Foreskin keratinocyte (primary cell): ENCODE measurements at places on chromosomes 7 and 10.

GRCh38 chr7:158812684-158813083 lies 16.6 kb downstream of the ESYT2 start:
- no peak for DNase-seq

GRCh38 chr7:45027774-45028114 lies 27.7 kb downstream of the CCM2 start:
- no peak for DNase-seq

GRCh38 chr7:37956791-37957190 lies 36.4 kb downstream of the EPDR1 start:
- no peak for DNase-seq

DNA sequence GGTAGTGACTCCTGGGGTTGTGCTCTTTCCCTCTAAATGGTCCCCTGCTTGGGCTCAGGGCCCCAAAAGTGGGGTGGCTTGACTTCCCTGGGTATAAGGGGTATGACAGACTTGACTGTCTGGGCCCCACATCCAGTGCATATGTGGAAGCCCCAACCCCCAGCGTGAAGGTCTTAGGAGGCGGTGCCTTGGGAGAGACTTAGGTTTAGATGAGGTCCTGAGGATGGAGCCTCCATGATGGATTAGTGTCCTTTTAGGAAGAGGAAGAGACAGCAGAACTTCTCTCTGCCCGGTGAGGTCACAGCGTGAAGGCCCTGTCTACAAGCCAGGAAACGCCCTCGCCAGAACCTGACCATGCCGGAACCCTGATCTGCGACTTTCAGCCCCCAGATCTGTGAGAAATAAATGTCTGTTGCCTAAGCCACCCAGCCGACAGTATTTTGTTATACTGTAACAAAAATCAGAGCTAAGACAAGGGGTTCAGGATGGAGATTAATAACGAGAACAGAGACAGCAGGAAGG lies 23.8 kb downstream of the PODXL start:
- DNase-seq, result no peak

- DNase-seq, result no peak
Measured at GRCh38 chr7:144771174-144771573, 64.7 kb downstream of the TPK1 start.

GRCh38 chr10:132593389-132593788 lies 55.8 kb downstream of the INPP5A start:
- DNase-seq, result no peak

DNA sequence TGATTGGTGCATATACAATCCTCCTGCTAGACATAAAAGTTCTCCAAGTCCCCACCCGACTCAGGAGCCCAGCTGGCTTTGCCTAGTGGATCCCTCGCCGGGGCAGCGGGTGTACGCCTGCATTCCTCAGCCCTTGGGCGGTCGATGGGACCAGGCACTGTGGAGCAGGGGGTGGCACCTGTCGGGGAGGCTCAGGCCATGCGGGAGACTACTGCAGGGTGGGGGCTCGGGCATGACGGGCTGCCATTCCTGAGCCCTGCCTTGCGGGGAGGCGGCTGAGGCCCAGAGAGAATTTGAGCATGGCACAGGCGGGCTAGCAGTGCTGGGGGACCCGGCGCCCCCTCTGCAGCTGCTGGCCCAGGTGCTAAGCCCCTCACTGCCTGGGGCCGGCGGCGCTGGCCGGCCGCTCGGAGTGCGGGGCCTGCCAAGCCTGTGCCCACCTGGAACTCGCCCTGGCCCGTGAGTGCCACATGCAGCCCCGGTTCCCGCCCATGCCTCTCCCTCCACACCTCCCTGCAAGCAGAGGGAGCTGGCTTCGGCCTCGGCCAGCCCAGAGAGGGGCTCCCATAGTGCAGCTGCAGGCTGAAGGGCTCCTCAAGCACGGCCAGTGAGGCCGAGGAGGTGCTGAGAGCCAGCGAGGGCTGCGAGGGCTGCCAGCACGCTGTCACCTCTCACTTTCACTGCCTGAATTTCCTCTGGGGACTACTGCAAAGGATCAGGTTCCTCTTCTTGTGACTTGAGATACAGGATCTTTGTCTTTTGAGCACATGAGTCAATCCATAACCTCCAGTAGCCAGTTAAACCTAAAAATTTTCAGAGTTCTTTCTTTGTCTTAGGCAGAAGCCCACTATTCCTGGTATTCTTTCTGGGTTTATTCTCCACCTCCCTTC lies 25.1 kb upstream of the ELOVL3 start:
- DNase-seq, result no peak

GRCh38 chr7:144908943-144909556 lies 73.2 kb upstream of the TPK1 start:
- DNase-seq, result no peak

GRCh38 chr10:97582169-97582568 lies 2.0 kb upstream of the HOGA1 start:
- DNase-seq, result no peak

DNA sequence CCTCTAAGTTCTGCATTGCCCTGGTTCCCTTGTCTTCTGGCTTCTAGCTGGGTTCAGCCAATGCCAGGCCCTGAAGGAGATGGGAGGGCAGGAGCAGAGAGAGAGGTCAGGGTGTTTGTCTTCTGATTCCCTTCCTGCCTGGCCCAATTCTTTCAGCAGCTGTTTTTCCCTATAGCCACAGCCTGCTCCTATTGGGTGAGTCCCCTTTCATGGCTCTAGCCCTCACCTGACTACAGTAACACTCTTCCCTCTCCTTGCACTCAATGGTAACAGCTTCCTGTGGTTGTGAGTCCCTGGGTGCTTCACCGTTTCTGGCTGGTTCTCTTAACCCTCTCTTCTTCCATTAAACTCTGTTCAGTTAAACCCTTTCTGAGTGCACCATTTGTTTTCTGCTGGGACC lies 17.1 kb downstream of the NPFFR1 start:
- DNase-seq, result no peak

GRCh38 chr10:119829429-119829828 lies 43.2 kb downstream of the MCMBP start:
- DNase-seq, result no peak

GRCh38 chr10:78905015-78905956 lies 163.5 kb upstream of the ZMIZ1 start:
- DNase-seq, result no peak

DNA sequence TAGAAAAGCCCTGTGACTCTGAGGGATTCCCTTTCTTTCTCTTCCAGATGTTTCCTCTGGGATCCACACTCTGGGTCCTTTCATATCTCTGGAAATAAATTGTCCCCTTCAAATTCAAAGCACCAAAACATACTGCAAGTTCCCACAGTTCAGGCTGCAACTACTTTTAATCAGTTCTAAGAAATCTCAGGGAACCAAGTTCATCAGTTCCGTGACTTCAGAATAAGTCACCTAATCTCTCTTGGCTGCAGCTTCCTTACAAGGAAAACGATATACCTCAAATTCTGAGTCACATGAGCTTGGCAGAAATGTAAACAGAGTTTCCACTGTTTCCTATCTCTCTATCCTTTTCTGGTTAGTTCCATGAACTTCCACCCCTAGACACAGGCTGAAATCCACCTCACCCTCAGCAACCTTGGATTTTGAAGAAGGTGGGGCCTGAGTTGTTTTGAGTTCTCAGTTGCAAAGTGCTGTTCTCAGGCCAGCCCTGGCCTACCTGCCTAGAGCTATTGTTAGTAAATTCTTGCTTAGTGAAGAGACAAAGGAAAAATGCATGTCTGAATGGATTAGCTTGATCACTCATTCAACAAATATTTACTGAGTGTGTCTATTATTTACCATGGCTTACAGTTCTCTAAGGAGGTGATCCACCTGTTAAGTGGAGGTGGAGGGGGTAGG lies 59.3 kb upstream of the IL6 start:
- DNase-seq, result peak; percentile 97

- DNase-seq, result no peak
Measured at GRCh38 chr10:9018195-9019173, 964.0 kb downstream of the GATA3 start.

- peak; percentile 74 for DNase-seq
Measured at GRCh38 chr7:131244259-131244852, 83.3 kb upstream of the MKLN1 start.

GRCh38 chr7:106765727-106766355 lies 99.2 kb upstream of the PIK3CG start:
- DNase-seq, result no peak

DNA sequence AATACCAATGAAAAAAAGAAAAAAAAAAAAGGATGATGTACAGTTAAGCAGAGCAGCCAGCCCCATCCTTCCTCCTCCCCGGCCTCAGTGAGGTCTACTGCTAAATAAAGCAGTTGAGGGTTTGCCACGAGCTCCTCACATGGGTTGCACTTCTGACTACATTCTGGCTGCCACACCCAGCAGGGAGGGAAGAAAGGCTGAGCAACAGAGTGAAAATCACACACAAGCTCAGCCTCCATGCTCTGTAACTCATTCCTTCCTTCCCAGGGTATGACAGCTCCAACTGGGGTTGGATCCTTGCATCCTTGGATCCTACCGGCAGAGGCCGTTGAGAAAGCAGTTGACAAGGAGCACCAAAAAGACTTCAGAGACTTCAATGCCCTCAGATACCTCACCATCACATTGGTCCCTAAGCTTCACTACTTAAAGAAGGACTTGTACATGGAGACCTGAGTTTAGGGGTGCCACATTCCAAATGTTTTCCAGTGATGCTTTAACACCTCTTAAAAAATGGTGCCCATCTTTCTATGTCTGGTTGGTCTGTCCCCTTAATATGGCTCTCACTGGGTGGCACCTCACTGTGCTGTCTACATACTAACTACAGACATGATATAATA lies 52.9 kb upstream of the PIK3CG start:
- DNase-seq, result no peak

DNA sequence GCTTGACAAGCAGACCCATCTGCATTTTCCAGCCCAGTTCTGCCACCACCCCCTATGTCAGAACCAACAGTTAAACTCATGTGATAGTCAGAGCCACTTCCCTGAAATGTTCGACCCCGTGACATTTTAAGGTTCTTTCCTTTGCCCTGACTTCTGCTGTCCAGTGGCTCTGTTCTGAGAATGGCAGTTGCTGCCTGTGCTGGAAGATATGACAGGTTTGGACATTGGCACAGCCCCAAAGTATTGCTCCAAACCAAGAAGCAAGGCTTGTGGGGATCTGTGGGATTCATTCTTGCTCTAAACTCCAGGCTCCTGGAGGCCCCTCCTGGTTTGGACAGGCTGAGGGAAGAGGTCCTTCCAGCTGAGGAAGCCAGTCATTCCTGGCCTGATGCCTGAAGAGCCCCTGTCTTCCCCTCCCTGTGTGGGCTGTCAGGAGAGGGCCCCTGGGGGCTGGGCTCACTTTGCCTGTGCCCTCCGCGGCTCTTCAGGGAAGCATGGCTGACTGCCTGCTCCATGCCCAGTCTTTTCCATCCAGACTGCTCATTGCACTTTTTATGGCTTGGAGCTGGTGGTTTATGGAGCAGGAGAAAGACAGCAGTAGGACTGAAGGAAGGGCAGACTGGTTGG lies 138.0 kb downstream of the CDH23 start:
- no peak for DNase-seq

- DNase-seq, result no peak
Measured at GRCh38 chr7:100484673-100485045, 932 bp downstream of the NYAP1 start.

DNA sequence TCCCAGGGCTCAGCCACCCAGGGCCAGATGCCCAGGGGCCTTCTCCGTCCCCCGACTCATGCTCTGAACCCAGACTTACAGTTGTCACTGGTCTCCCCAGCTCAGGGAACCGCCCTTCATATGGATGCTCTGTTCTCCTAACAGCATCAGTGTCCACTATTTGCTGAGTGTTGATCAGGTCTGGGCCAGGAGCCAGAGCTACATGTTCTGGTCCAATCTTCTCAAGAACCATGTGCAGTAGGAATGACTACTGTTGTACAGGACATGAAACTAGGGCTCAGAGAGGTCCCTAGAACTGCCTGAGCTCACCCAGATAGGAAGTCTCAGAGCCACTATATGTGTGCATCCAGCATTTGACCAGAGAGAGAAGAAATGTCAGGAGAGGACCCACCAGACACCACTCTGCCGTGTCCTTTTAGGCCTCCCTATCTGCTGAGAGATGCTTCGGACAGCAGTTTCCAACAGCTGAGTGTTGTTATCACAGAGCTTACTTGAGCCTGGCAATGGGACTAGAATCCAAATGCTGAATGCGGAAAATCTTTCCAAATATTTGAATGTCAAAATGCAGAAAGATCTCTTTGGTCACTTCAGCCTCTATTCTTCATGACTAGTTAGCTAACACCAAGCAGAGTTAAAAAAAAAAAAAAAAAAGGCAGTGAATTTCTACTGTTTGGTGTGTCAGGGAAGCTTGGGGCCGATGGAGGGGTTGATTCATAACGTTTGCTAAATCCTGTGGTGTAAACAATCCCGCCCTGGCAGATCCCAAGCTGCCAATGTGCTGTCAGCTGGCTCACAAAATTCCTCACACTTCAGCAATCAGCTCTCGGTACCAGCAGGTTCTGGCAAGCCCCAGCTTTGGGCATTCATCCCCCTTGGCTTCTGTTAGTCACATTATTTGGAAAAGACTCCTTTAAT lies 246.1 kb downstream of the TNS3 start:
- DNase-seq, result peak; percentile 91

DNA sequence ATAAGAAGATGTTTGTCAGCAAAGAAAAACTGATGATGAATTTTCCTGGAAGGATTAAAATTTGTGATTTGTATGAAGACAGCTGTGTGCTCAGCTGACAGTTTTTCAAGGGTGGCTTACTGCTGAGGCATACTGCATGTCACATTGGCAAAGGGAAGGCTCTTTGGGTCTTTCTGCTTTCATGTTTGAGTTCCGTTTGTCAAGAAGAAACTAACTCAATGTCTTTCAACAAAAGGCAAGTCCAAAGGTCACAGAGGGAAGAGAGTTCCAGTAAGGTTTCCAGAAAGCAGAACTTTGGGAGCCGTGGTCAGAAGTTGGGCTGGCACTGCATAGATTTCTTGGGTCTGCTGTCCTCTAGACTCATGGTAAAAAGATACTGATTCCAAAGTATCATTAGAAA lies 16.9 kb downstream of the DYDC2 start:
- no peak for DNase-seq

- no peak for DNase-seq
Measured at GRCh38 chr7:3989723-3990122, 688.7 kb downstream of the SDK1 start.

DNA sequence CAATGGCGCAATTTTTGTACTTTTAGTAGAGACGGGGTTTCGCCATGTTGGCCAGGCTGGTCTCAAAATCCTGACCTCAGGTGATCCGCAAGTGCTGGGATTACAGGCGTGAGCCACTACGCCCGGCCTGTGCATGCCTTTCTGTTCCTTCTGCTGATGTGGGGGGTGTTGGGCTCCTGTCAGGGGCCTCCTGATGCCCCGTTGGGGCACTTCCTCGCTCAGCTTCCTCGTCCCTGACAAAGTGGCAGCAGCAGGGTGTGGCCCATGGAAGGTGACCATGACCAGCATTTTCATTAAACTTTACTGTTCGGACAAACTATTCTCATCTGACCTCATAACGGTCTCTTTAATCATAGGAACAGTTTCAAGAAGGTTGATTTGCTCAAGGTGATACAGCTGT lies 69.4 kb downstream of the TBXAS1 start:
- DNase-seq, result no peak

GRCh38 chr7:46126675-46127300 lies 205.7 kb upstream of the IGFBP3 start:
- peak; percentile 21 for DNase-seq

- no peak for DNase-seq
Measured at GRCh38 chr7:7698930-7699329, 19.5 kb downstream of the RPA3 start.

GRCh38 chr10:104230490-104230889 lies 1.7 kb downstream of the CFAP43 start:
- no peak for DNase-seq
